Stimulated activated CD8-positive, alpha-beta memory T cell treated with anti-CD3 and anti-CD28 coated beads, Interleukin-15, amount 100 ng/mL, for 1 hour (primary cell): ENCODE measurements at places on chromosomes 7 and 10.

DNA sequence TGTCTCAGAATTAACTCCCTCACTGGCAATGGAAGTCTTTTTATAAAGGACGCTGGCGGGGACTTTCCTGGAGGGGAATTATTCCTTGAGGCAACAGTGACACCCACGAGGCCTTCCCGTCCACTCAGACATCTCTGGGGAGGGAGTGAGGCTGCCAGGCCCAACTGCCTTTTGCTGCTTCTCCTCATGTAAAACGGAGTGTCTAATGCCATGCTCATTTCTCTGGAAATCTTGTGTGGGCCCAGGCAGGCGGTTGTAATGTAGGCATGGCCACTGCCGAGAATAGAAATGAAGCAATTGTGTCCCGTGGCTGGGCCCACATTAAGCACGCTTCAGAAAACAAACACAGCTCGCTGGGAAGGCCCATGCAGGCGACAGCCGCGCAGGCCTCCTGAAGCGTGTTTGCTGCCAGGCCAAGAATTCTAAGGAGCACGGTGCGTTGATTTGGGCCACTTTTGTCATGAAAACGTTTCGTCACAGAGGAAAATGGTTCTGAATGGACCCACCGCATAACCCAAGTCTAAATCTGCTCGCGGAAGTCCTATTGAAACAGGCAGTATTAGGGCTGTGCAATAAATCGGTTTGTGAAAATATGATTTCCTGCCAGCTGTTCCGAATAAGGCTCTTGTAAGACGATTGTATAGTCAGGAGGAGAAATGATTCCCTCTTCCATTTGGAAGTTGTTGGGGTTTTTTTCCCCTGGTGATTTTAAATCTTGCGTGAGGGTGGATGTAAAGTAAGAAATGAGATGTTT is 104.2 kb upstream of the CHST15 start:
- no peak for DNase-seq

DNA sequence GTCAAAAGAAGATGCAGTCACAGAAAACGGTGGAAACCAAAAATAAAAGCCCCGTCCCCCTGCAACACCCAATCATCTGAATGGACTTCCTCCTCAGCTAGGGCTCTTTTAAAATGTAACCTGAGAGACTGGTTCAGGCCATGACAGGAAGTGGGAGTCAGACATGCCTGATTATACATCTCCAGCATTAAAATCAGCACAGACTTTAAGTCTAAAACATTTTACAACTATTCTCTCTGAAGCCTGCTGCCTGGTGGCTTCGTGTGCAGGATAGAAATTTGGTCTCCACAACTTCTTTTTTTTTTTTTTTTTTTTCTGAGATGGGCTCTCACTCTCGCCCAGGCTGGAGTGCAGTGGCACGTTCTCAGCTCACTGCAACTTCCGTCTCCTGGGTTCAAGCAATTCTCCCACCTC is 30.3 kb downstream of the HACD1 start:
- no peak for DNase-seq

DNA sequence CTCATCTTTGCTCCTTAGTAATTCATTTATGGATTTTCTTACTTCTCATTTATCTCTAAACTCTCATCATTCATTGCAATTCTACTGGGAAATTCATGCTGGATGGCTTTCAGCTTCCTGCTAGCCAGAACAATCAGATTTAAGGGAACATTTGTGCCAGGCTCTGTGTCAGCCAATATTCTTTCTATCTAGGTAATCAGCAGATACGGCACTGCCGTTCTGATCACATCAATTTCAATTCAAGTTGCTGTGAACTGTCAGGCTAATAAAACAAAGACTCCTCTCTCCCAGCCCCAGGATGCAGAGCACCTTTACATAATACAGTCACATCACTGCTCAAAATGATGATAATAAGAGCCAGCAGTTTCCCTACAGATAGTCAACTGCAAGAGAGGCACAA is 468.3 kb downstream of the SORCS1 start:
- no peak for DNase-seq

- no peak for DNase-seq
Observed at GRCh38 chr10:95464280-95464679, 96.9 kb downstream of the SORBS1 start.

DNA sequence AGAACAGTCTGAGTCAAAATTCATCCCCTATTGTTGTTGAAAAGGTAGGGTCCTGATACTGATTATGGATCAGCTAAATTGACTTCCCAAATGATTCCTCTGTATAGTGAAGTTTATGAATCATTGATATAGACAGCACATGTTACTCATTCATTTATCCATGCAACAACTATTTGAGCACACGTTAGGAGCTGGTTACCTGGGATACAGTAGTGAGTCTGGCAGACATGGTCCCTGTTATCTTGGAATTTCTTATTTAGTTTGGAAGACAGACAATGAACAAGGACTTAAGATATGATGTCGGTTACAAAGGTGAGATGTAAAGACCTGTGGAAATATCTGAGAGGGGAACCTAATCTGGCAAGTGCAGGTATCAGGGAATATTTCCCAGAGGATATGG is 28.0 kb upstream of the KIAA1217 start:
- DNase-seq = no peak

DNA sequence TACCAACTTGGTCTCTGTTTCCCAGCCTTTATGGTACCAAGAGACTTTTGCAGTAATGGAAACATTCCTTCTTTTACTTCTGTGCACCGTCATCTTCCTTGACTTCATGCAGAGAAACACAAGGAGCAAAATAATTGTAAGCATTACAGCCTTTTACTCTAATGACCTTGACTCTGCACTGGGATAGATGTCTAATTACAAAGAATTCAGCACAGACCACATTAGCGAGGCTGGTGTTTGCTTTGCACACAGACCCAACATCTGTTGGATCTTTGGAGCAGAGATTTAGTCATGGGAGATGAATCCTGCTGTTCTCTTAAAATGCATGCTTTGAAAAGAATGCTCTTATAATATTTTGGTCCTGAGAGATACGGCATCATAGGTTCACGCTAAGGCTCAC is 261.6 kb downstream of the TWIST1 start:
- no peak for DNase-seq

- DNase-seq = no peak
Observed at GRCh38 chr7:116710764-116711452, 38.9 kb downstream of the MET start.

DNA sequence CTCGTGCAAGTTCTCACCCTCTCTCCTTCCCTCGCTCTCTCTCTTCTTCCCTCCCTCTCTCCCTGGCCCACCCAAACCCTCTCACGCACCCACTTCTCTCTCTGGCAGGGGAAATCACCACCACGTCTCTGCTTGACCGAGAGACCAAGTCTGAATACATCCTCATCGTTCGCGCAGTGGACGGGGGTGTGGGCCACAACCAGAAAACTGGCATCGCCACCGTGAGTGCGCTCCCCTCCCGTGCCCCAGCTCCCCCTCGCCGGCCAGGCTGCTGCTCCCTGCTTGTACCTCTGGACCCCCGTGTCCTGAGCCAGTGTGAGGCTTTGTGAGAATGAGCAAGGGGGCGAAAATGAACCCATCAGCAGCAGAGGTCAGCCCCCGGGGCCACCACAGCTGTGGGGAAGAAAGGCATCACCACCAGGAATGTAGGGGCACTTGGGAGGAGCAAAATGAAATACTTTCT is 25.5 kb downstream of the C10orf105 start:
- DNase-seq = no peak

DNA sequence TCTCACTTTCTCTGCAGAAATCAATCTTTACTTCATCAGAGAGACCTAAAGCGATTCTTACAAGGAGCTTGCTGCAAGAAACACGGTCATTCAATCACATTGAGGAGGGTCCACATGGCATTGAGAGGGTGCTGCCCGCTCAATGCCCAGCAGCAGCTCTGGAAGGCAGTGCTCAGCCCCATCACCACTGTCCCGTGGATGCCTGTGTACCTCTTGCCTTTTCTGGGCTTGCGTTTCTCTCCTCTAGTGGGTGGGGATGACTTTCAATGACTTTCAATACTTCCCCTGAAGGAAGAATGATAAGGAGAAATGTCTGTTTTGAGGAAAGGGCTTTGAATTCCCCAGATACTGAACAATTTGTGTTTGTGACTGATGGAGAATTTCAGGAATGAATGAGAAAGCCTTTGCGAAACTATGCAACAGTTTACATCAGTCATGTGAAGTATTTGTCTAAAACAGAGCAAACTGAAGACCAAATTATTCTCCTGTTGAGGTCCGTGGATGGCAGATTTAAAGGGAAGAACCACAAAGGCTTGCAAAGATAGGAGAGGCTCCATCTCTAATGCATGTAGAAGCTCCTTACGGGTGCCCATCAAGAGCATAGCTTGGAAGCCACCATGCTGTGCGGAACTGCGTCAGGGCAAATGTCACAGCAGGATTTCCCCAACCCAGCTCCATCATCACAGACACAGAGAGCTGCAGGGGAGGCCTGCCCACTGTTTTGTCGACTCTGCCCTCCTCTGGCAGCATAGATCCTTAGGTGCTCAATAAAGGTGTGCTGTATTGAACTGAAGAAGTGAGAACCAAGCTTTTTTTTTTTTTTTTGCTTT is 6.6 kb upstream of the ZNF22 start:
- no peak for DNase-seq

DNA sequence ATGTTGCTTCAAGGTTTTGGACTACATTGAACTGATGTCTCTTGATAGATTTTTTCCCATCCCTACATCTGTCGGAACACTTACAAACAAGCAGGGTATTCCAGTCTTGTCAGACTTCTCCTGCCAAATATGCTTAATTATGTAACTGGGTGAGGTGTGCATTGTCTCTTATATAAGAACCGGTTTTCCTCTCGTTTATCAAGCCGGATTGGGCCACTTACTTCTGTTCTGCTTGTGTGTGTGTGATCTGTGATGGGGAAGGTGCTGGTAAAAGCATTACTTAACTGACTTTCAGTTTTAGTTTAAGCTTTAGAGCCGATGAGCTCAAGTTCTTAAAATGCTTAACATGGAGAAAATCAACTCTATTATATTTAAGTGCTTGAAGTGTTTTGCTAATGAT is 57.9 kb downstream of the OTUD1 start:
- DNase-seq = no peak

GRCh38 chr7:107394831-107395230 is 75.0 kb upstream of the GPR22 start:
- no peak for DNase-seq

DNA sequence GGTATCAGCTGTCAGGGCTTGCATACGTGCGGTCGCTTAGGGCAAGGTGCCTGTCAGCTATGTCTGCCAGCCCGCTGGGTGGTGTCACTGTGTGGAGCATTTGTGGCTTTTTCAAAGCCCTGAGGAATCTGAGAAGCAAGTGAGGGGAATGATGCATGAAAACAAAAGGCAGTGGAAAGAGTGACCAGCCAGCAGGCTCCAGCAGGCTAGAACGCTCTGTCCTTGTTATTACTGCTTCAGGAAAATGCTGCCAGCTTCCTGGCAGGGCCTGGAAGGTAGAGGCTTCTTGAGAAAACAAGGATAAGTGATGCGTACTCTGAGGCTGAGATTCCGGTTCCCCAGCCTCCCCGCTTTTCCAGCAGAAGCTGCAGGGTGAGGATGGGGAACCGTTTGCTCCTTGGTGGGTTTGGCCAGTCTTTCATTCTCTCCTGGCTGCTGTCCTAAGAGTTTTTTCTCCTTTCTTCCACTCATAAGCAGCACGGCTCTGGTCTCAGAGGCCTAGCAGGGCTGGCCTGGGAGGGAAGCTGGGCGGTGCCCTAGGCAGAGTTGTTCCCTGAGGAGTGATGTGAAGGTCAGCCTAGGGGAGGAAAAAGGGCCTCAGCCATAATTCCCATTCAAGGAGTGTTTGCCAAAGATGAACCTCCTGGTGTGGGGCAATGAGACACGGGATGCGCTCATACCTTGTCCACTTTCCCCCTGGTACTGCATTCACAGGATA is 42.8 kb upstream of the MKLN1 start:
- DNase-seq = no peak

- DNase-seq = no peak
Observed at GRCh38 chr7:15885678-15886077, 199.2 kb upstream of the MEOX2 start.

GRCh38 chr10:44020322-44021111 is 364.4 kb downstream of the CXCL12 start:
- DNase-seq = no peak

DNA sequence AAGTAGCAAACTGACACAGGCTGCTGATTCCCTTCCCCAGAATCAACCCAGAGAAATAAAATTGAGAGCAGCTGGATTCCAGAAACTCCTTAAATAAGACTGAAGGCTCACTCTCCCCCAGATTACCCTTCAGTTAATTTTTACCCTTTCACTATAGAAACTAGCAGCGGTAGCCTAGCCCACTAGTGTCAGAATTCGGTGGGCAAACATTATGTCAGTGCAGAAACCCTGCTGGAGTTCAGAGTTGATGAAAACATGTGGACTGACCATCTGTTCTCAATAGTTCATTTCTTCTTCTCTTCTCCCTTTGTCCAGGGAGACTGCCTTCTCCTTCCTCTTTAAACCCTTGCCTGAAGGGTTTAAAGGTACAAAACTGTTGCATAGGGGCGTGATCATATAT is 100.1 kb downstream of the PODXL start:
- no peak for DNase-seq

DNA sequence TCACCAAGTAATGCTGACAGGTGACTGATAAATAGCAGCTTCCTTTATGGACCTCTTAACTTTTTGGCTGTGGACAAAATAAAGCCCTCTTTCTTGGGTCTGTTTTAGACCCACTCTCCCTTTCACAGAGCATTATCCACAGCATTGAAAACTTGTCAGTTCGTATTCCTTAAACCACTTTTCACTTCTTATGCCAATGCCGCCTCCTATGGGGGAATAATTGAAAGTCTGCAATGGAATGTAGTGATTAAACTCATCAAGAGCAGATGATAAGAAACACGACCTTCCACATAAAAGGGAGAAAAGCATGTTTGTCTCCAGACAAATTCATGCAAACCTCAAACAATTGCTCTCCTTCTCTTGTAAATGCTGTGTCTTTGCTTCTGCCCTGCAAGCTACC is 153.4 kb downstream of the SORCS1 start:
- DNase-seq = no peak

- DNase-seq = no peak
Observed at GRCh38 chr7:40587419-40587818, 452.6 kb downstream of the SUGCT start.

DNA sequence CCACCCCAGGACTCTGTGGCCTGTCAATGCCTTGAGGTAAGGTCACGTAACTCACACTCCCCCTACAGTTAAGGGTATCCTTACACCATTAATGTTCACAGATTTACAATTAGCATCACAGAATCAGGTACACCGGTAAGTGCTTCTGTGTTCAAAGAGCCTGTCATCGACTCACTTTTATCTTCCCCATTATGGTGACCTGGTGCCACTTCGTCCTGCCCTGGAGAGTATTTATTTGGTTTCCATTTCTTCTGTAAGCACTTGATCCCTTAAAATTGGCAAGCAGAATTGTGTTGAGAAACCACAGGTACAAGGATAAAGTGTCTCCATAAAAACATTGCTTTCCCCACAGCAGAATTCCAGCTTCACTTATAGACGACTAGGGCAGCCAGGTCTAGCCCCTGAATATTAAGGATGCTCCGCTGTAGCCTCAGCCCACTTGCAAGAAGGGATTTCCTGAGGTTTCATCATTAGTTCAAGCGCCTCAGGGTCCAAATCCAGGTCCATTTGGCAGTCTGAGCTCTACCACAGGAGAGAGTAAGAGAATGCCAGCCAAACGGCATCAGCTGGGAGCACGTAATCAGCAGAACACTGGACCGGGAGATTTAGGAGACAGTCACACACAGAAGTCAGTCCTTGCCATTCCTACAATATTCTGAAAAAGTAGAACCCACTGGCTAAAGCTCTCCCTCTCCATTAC is 10.1 kb downstream of the ATXN7L1 start:
- no peak for DNase-seq

GRCh38 chr7:134874407-134874806 is 95.0 kb downstream of the CALD1 start:
- no peak for DNase-seq
